ENCODE measurements at places on chromosomes 6 and 20.
A peak's percentile ranks its signal among the peaks of the same experiment; 100 is the strongest.

DNA sequence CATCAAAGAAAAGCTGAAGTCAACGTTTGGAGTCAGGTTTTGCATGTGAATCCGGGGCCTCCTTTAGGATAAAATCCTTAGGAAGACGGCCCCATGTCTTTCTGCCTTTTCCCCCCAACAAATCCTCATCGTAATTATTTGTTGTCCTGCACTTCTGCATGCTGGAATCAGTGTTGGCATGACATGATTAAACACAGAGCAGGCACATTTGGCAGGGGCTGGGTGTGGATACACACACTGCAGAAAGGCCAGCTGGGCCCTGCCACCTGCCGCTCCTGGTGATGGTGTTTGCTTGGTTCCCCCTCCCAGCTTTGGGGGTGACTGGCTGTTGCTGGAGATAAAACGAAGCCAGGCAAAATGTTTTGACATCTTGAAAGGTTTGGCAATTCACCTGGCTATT is 46.3 kb upstream of the FOXA2 start:
- no peak for DNase-seq

- DNase-seq = no peak
These were observed 127.4 kb upstream of the MAP3K7 start for GRCh38 chr6:90714319-90714718.

GRCh38 chr6:98747960-98748359 is 86.4 kb upstream of the POU3F2 start:
- no peak for DNase-seq

- no peak for DNase-seq
These were observed 113.5 kb upstream of the SUPT3H start for GRCh38 chr6:45491048-45491735.

- DNase-seq = no peak
These were observed 279.6 kb upstream of the SULF2 start for GRCh38 chr20:48064929-48065328.

GRCh38 chr6:6331393-6331792 is 10.9 kb upstream of the F13A1 start:
- no peak for DNase-seq

DNA sequence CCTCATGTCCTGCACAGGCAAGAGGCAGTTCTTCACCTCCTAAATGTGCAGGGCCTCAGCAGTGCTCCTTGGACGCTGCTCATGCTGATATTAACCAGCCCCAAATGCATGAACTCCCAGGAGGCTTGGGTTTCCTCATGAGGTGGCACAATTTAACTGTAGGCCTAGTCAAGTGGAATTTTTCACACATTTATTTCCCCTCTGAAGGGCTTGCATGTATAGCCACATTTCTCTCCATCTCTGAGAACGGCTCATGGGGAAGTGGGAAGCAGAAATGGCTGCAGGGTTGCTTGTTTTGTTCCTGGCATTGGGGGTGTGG is 72.8 kb upstream of the PAX1 start:
- DNase-seq = no peak

DNA sequence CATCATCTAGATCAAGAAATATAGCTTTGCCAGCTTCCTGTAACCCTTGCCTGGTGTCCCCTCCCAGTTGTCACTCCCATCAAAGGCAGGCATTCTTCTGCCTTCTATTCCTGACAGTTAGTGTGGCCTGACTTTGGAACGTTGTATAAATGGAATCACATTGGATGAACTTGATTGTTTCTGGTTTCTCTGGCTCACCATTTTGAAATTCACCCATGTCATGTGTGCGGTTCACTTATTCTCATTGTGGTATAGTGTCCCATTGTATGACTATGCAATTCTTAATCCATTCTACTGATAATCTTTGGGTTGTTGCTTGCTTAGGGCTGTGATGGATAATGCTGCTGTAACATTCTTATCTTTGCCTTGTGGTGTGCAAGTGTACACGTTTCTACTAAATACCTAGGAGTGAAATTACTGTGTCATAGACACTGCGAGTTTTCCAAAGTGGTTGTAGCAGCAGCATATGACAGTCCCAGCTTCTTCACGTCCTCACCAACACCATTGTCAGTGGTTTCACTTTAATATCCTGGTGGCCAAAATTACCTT is 73.2 kb downstream of the VEGFA start:
- no peak for DNase-seq

DNA sequence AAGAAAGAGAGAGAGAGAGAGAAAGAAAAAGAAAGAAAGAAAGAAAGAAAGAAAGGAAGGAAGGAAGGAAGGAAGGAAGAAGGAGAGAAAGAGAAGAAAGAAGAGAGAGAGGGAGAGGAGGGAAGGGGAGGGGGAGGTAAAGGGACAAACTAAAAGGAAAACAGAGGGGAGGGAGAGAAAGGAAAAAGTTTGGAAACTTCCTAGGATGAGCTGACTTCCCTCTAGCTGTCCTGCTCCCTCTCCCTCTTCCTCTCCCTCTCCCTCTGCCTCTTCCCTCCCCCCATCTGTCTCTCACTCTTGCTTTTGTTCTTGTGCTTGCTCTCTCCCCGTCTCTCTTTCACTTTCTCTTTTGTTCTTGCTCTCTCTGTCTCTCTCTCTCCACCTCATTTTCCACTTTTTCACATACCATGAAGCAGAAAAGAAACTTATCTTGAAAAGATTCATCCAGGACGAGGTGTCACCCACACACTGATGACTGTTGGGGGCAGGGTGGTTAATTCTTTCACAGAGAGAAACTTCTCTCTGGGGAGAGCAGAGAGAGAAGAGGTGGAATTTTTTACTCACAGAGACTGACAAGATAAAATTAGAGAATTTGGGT is 56.4 kb upstream of the DUSP22 start:
- no peak for DNase-seq

GRCh38 chr6:128518434-128519131 is 1.8 kb downstream of the PTPRK start:
- DNase-seq = no peak

GRCh38 chr6:134166511-134167261 is 114.3 kb upstream of the SLC2A12 start:
- DNase-seq = no peak

DNA sequence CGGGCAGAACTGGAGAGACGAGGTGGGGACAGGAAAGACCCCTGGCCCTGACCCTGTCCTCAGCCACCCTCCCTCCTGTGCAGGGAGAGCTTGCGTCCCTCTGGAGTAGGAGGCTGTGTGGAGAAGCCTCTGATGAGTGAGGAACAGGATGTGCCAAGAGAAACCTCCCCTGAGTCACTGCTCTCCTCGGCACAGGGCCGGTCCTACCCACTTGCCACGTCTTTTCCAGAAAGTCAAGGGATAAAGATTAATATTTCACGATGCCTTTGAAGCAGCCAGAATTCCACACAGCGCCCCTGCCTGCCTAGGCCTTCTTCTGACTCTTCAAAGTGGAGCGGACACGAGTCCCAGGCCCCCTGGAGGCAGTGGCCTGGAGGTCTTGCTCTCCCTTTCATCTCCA is 34.9 kb upstream of the THBS2 start:
- no peak for DNase-seq

- no peak for DNase-seq
These were observed 641.6 kb downstream of the HACE1 start for GRCh38 chr6:104218116-104218515.

- DNase-seq = no peak
These were observed 62.6 kb downstream of the IGF2R start for GRCh38 chr6:160031442-160031841.

- DNase-seq = no peak
These were observed 14.6 kb downstream of the GMDS start for GRCh38 chr6:2230659-2231277.

DNA sequence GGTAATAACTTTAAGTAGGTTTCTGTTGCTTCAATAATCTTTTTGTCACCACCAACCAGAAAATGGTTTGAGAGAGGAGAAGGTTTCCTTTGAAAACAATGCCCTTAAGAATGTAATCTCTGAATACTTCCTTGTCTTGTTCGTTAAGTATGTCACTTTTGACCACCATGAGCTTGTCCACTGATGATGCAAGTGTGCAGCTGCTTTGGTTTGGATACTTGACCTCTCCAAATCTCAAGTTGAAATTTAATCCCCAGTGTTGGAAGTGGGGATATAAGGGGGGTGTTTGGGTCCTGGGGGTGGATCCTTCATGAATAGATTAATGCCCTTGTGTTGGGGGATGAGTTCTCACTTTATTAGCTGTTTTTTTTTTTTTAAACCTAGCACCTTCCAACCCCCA is 985.4 kb downstream of the EPHA7 start:
- DNase-seq = no peak

DNA sequence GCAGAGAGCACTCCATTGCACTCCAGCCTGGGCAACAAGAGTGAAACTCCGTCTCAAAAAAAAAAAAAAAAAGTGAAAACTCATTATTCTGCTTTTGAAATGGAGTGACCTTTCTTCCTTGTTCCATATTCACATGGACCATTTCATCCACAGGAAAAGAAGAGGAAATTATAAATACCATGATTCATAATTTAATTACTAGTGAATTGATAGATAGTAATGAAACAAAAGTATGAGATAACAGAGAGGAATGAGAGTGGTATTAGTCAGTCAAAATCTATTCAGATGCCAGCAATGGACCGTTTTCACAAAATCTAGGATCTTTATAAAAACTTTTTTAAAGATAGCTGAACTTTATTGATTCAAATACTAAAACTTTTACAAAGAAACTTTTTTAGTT is 443.1 kb upstream of the FLRT3 start:
- no peak for DNase-seq

DNA sequence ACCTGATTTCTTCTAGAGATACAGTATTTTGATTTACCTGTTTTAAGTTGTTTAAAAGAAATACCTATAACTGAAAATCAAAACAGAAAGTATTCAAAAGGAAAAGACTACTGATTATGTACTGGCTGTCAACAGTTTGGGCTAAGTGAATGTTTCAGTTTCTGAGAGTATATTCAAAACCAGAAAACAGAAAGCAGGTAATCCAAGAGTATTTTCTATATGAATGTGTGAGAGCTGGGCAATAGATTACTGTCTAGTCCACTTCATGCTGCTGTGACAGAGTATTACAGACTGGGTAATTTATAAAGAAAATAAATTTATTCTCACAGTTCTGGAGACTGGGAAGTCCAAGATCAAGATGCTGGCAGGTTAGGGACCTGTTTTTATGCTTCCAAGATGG is 261.0 kb downstream of the ARHGAP18 start:
- DNase-seq = no peak

- no peak for DNase-seq
These were observed 176.9 kb upstream of the SUPT3H start for GRCh38 chr6:45554591-45554990.

- DNase-seq = no peak
These were observed 71.7 kb upstream of the SGK1 start for GRCh38 chr6:134389658-134390057.

DNA sequence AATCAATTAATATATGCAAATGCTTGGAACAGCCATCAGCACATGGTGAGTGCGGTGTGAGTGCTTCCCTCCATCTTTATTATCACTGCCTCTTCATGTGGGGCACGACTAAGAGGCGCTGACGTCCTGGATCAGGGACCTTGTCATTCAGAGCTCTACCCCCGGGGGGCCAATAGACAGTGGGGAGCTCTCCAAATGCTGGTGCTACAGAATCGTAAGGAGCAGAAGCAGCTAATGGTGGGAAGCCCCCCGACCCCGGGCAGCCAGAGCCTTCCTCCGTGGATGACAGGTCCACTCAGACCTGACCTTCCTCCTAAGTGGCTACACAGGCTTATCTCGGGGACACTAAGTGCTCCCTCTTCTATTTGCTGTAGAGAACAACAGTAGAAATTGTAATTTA is 257.5 kb upstream of the PMEPA1 start:
- no peak for DNase-seq

DNA sequence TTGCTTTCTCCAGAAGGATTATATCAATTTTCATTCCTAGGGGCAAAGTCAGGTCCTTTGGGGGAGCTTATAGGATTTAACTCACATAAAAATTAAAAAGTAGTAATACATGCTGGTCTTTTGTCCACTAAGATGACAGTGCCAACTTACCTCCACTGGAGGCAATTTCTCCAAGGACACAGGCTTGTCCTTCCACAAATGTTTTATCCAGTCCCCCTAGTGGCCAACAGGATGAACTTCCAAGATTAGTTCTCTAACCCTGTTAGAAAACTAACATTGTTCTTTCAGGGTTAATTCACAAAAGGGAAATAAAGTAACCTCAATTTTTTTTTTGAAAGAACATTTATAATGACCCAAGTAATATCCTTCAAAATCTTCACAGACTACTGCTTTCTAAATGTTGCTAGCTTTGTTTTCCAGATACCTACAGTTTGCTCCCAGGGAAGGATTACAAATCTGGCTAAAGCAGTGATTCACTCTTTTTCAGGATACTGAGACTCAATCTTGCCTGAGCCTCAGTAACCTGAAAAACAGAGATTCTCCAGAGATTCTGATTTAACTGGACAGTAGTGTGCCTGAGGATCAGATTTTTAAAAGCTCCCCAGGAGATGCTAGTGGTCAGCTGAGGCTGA is 31.7 kb upstream of the UBR2 start:
- peak; percentile 13 for DNase-seq

DNA sequence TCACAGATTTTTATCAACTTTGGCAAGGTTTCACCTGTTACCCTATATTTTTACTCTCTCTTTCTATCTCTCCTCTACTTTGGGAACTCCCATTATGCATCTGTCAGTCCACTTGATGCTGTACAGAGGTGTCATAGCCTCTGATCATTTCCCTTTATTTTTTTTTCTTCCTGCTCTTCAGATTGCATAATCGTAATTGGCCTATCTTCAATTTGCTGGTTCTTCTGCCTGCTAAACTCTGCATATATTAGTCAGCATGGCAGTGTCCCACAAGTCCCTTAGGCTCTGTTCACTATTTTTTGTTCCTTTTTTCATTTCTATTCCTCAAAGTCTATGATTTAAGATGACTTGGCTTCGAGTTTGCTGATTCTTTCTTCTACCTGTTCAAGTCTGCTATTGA is 44.7 kb upstream of the MICB start:
- no peak for DNase-seq

DNA sequence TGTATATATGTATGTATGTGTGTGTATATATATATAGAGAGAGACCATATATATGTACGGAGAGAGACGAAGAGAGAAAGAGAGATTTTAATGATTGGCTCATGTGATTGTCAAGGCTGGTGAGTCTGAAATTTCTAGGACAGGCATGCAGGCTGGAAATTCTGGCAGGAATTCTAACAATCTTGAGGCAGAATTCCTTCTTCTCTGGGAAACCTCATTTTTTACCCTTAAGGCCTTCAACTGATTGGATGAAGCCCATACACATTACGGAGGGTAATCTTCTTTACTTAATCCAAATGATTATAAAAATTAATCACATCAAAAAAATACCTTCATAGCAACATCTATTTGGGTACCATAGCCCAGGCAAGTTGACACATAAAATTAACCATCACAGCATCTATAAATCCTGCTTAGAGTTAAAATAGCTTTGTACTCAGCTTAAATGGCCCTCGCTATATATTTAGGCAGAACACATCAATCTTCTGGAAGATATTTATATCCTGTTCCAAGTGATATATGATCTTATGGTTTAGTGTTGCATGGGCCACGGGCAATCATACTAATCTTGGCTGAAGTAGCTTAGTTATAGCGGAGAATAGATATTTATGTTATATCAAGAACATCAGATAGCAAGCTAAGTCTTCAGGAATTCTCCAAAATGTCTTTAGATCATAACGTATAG is 36.6 kb downstream of the ABRACL start:
- DNase-seq = no peak

DNA sequence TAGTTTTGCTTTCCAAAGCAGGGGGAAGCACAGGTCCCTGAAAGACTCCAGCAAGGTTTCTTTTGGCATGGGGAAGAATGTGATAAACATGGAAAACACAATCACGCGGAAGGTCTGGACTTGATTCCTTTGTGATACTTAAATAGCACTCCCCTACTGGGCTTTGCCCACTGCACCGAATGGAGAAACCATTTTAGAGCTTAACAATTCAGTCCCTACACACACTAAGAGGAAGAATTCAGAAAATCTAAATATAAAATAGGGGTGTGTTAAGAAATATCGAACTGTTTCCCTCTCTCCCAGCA is 71.4 kb upstream of the NHSL1 start:
- DNase-seq = no peak
